ENCODE measurements at places on chromosomes 1 and 21.

DNA sequence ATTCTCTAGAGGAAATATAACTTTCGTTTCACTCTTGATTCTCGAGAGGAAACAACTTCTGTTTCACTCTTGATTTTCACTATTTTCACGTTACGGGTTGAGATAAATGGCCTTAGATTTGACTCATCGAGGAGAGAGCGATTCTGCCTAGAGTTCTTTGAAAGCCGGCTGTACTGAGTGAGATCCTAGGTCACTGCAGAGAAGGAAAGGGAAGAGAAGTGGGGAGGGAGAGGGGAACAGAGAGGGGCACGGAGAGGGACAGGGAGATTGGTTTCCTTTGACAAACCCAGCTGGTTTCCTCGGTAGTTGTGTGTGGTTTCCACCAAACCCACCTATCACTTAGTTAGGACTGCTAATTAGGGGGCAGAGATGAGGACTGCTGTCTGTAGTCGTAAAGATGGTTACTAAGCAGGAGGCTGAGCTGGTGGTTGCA is 21.6 kb upstream of the GPR137B start:
- DNase-seq = no peak

GRCh38 chr1:204623894-204624361 is 61.6 kb downstream of the LRRN2 start:
- peak; percentile 64 for DNase-seq

DNA sequence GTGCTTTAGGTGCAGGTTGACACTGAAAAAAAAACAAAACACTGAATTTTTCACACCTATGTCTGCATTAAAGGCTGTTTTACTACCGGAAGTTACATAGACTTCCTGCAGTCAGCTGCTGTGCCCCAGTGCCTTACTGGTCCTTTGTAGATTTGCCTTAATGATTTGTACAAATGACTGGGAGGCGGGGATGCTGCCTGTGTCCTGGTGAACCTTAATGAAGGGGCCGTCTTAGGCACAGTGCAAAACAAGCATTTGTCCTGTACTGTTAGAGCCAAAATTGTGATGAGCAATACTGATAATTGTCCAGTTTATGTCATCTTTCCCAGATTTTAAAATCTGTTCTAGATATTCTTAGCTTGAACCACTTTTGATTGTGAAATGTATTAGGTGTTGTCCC is 90.9 kb upstream of the PGD start:
- no peak for DNase-seq

- no peak for DNase-seq
These were observed 30.5 kb downstream of the SLC30A1 start for GRCh38 chr1:211548321-211549091.

GRCh38 chr1:53069265-53069662 is 7.3 kb downstream of the PODN start:
- DNase-seq = no peak

- DNase-seq = no peak
These were observed 1.5 kb downstream of the AHCYL1 start for GRCh38 chr1:109986054-109986444.

- no peak for DNase-seq
These were observed 30.7 kb downstream of the PRDX6 start for GRCh38 chr1:173507847-173508209.

DNA sequence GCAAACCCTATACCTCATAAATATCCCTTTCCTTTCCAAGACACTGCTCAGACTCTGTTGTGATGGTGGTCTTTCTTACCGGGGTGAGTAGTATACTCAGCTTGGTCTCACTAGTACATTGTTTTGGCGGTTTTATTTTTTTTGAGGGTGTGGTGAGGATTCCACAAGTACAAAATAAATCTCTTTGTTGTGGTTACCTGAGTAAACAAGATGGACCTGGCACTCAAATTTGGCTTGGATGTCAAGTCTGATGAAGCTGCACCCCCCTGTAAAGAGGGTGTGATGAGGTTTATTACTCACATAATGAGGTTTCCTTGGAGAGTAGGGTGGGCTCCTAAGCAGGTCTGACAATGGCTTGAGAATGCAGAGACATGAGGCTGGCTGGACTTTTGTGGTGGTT is 68.2 kb upstream of the KCNJ6 start:
- DNase-seq = no peak

Measured in NCI-H526 (cell line).